ENCODE measurements at places on chromosomes 7 and 10. TPM values are rescaled to one million over a fixed set of nuclear protein-coding genes. Genes with fewer than 3 reads are reported as not detected.

- no peak for DNase-seq
These were observed 12.3 kb downstream of the EGFR start for GRCh38 chr7:55031075-55031474.

The ARHGAP22 gene
- total RNA-seq = 0.82 TPM

GRCh38 chr7:179209-179681, 13.1 kb upstream of the FAM20C start:
- no peak for DNase-seq

- DNase-seq = no peak
These were observed 194.0 kb upstream of the PRPS1L1 start for GRCh38 chr7:18221377-18222293.

The CRYGN gene
- total RNA-seq = 1.0 TPM

- no peak for DNase-seq
These were observed 36.0 kb upstream of the NRG3 start for GRCh38 chr10:81838950-81839349.

- no peak for DNase-seq
These were observed 1.5 kb downstream of the PCDH15 start for GRCh38 chr10:54799506-54799905.

Data from T-cell (primary cell).